T-helper 9 cell (primary cell): ENCODE measurements at places on chromosomes 6 and 20.

DNA sequence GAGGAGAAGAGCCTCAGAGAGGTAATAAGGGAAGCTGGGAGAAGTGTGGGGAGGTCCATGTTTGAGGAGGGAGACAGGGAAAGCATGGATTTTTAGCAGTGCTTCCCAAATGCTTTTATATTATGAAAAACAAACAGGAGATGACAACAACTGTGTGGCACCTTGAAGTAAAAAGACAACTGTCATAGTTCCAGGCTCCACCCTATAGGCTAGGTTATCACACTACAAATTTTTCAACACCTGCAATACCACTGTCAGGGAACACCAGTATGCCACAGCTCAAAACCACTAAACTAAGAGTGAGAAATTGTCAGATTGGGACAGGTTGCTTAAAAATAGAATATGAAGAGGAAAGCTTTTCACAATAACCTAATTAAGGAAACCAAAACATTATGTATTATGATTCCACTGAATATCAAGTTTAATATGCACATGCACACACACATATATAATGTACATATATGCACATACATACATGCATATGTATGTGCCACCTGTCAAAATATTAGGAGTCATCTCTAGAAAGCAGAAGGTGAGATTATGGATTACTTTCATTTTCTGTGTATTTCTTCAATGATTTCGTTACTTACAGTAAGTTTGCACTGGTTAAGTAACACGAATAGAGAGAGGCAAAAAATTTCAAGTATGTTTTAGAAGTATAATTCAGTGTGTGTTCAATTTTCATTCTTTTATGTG is 261.2 kb downstream of the PTPRK start:
- no peak for DNase-seq

GRCh38 chr6:149233056-149233715 is 84.3 kb upstream of the TAB2 start:
- DNase-seq: peak; percentile 26

- DNase-seq: no peak
Measured at GRCh38 chr6:136158387-136158821, 91.7 kb downstream of the MTFR2 start.

- no peak for DNase-seq
Measured at GRCh38 chr6:14121936-14122344, 4.4 kb downstream of the CD83 start.

GRCh38 chr20:4406627-4407026 is 315.1 kb upstream of the PRND start:
- DNase-seq: no peak

GRCh38 chr6:27867051-27867944 is 44.9 kb downstream of the OR2B2 start:
- DNase-seq: peak; percentile 52

GRCh38 chr6:117396228-117396627 is 29.5 kb downstream of the ROS1 start:
- no peak for DNase-seq

- no peak for DNase-seq
Measured at GRCh38 chr20:3171391-3172125, 1.8 kb downstream of the LZTS3 start.

DNA sequence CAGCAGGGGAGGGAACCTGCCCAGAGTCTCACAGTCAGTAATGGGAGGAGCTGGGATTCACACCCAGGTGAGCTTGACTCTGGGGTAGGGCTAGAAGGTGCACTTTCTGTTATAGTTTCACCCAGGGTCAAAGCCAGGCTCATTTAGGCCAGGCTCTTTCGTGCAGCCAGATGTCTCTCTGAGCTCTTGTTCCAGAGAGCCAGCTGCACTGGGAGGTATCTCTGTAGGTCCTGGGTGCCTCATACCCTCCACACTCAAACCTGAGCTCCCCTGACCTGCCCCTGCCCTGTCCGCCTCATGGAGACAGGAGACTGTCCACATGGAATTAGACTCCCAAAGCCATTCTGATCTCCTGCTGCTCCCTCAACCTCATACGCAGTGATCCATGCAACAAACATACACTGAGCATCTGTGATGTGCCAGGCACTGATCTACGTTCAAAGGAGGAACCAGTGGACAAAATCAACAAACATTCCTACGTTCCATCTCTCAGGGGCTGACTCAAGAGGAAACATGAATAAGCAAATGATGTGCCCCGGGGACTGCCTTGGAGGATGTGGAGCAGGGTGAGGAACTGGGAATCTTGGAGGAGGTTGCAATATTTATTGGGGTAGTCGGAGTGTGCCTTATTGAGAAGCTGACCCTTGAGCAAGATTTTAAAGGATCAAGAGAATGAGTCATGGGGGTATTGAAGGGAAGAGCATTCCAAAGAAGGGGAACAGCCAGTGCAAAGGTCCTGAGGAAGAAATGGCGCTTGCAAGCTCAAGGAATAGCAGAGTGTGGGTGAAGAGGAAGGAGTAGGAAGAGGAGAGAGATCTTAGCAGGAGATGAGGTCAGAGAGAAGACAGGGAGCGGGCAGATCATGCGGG is 71.3 kb upstream of the TOX2 start:
- no peak for DNase-seq

- DNase-seq: no peak
Measured at GRCh38 chr20:23019403-23019802, 15.7 kb upstream of the SSTR4 start.

- DNase-seq: no peak
Measured at GRCh38 chr20:38420388-38421085, 14.6 kb downstream of the SNHG17 start.

DNA sequence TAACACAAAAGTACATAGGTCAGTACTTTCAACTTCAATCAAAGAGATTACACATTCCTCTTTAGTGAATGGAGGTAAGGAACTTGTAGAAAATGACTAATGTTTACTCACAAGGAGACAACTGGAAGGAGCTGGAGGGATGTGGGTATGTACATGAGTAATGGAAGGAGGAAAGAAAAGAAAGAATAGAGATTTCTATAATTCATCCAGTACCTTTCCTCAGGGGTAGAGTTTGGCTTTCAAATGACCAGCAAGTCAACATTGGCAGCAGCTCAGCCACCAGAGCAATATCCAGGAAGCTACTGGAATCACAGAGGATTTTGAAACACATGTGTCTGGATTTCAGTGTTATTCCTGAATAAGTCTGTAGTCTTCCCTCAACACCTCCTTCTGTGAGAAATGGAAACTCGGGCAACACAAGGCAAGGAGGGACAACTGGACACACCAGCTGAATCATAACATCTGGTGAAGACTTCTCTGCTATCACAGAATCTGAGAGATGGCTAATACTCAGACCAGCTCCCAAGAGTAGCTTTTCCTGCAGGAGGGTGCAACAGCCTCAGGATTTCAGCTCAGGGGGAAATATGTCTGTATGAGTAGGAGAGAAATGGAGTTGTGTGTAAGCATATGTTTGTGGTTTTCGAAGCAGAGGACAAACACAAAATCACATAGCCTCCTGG is 98.8 kb downstream of the HAO1 start:
- DNase-seq: no peak

DNA sequence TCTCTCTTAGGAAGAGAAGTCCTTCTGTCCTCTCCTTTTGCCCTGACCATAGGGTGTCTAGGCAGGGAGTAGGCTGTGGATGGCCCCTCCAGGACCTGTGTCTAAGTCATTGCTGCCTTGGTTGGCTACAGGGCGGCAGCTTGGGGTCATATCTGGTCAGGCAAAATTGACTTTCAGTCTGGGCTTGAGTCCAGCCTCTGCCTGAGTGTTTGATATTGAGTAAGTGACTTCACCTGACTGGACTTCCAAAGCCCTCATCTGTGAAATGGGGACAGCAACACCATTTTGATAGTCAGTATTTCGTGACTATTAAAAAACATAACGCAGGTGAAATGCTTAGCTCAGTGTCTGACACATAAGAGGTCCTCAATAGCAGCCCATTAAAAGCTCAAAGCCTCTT is 4.6 kb downstream of the TGM3 start:
- no peak for DNase-seq

DNA sequence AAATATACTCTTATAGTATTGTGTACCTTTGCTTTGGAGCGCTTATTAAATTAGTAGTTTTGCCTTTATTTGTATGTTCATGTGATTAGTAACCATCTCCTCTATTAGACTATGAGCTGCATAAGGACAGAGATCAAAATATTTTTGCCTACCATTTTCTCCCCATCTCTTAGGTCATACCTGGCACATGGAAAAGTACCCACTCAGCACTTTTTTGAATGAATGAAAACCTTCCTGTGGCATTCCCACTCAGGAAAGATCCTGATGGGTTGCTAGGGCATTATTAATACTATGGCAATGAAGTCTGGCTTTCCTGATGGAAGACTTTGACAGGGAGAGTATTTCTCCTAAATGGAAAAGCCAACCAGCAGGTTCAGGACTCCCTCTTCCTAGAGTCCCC is 20.3 kb upstream of the CHD6 start:
- DNase-seq: no peak

DNA sequence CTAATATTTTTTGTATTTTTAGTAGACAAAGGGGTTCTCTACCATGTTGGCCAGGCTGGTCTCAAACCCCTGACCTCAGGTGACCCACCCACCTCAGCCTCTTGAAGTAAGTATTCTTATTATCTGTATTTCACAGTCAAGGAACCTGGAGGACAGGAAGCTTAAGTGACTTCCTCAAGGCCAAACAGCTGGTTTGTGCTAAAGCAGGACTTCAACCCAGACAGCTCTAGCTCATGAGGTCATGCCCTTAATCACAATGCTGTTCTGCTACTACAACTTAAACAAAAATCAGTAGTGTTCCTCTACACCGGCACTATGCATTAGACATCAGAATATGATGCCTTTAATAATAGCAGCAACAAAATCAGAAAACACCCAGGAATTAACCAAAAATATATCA is 168.9 kb downstream of the ADGB start:
- DNase-seq: no peak

DNA sequence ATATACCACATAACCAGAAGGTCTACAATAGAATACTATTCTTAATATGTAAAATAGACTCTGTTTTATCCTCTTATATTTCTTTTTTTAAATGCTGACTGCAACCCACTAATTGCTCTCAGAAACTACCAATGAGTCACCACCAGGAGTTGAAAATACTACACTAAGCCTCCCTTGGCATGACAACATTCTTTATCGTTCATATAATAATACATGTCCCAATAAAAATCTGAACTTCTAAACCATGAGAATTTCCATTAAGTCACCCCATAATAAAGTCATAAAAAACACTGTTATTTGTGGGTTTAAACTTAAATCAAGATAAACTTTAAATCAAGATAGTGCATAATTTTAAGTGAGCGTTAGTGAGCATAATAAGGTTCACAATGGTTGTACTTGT is 4.2 kb downstream of the HACE1 start:
- no peak for DNase-seq

DNA sequence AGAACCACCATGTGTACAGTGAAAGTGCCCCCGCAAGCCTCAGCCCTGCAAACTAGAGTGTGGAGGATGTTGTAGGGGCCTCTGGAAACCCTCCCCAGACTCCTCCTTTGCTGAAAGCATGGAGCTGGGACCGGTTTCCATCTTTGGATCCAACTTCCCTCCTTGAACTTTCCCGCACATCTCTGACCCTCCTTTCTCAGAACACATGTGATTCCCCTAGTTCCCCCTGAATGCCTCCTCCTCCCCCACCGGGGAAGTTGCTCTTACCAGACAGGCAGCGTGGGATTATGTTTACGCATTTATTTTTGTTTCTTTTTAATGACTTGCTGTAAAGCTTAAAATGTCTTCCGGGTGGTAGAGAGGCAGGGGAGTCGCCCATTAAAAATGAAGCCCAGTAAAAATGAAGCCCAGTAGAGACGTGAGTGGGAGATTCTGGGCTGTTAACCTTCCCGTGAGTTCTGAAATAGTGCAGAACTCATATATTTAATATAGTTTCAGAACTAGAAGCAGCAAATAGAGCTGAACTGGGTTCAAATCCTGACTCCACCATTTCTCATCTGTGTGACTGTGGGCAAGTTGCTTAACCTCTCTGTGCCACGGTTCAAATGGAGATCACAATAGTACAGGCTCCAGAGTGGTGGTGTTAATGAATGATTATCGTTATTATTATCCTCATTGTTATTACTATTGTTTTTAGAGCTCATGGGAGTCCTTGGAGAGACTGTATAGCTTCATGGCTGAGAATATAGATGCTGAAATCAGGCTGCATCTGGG is 8.0 kb upstream of the PTPN1 start:
- DNase-seq: no peak

DNA sequence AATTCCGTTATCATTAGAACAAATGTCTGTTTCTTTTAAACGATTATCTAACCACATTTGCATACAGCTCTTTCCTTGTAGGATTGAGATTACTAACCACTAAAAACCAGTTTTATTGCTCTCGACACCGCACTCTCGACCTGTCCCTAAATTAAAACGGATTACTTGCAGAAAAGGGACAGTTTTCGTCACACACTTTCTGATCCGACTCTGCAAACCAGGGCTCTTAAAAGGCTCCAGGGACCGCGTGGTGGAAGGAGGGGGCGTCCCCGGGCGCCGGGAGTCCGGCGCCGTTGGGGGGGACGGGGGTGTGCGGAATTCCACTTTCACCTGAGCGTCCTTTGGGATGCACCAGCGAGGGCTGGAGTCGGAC is 731 bp downstream of the MAK start:
- DNase-seq: no peak

DNA sequence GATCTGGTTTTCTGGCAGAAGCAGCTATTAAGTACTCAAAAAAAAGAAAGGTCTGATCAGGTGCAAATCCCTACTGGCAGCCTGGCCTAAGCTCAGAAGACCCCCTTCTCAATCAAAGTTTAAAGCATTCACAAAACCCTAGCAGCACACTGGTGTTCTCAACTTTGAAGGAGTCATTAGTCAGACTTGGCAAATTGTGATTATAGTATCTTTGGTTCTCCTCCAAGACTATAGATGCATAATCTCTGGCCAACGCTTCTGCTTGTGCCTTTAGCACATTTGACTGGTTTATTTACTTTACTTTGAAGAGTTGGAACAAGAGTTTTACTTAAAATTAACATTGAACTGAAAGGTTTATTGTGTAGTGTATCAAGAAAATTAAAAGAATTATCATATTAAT is 248.9 kb downstream of the PTPRK start:
- no peak for DNase-seq

- DNase-seq: no peak
Measured at GRCh38 chr6:23181356-23182110, 612.2 kb downstream of the HDGFL1 start.

- no peak for DNase-seq
Measured at GRCh38 chr6:67431076-67431475, 1204.0 kb upstream of the ADGRB3 start.

- no peak for DNase-seq
Measured at GRCh38 chr6:145865175-145865574, 50.6 kb upstream of the FBXO30 start.

GRCh38 chr6:15449011-15449410 is 203.1 kb downstream of the JARID2 start:
- no peak for DNase-seq

- no peak for DNase-seq
Measured at GRCh38 chr20:51566594-51566993, 24.1 kb upstream of the NFATC2 start.

- DNase-seq: no peak
Measured at GRCh38 chr6:47169785-47170616, 127.9 kb upstream of the ADGRF1 start.
